ENCODE measurements at places on chromosomes 12 and 14.

DNA sequence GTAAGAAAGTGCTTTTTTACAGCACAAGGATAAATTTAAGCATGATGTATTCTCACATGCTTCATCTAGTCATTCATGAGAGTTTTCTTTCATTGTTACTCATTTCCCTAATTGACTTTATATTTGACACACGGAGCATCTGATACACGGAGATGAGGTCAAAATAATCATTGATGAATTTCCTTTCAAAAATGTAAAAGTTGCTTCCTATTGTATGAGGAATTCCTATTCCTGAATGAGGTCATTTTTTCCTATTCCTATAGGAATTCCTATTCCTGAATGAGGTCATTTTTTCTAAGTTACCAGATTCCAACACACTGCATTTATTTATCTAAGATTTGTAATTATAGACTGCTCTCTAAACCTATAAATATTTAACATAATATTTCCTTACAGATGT is 316.7 kb upstream of the KITLG start:
- no peak for DNase-seq

- no peak for DNase-seq
Measured at GRCh38 chr14:66069830-66070541, 416.2 kb upstream of the CCDC196 start.

DNA sequence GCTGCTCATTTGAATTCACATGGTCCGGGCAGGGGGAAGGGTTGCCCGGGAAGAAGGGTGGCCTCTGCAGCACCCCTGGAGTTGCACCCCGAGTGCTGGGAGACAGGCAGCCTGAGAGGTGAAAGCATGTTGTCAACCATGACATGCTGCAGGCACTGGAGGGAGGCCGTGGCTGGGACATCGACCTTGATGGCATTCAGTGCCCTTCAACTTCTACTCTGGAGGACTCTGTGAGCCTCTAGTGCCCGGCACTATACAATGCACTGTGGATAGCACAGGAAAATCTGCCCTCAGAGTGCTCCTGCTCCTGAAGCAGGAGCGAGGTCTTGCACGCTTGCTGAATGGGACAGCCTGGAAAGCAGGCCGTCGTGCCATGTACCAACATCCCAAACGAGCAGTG is 359.3 kb upstream of the FKBP4 start:
- no peak for DNase-seq

DNA sequence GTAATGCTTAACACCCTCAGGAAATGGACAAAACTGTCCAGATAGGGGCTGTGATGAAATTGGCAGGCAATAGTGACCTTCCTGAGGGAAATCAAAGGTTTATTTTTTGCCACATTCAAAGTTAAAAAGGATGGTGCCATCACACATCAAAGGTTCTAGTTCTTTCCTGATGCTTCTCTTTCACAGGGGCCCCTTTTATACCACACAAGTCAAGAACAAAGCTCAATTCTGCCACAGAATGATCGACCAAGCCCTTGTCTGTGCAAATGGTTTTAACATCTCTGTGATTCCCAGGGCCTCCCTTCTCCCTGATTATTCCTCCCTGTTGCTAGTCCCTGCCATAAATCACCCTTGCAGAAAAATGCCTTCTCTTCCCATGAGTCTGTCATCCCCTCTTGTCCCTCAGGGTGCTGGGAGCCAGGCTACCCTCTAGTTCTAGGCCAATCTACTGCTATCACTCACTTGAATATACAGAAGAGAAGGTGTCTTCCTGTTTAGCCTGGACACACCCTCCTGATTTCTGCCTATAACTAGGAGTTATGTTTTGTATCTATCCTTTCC is 22.7 kb downstream of the SMCO2 start:
- DNase-seq, result no peak

- no peak for DNase-seq
Measured at GRCh38 chr12:102766961-102767360, 150.1 kb downstream of the PAH start.

Measured in K562 (cell line).